Activated CD4-positive, alpha-beta T cell treated with anti-CD3 and anti-CD28 coated beads, Interleukin-2, amount 10 ng/mL, durations not matched to agents 24 days and 14 days (primary cell): ENCODE measurements at places on chromosomes 6 and 20. TPM values are rescaled to one million over a fixed set of nuclear protein-coding genes. Genes with fewer than 3 reads are reported as not detected.
A peak's percentile ranks its signal among the peaks of the same experiment; 100 is the strongest.

Gene SLC22A2
- not detected in 2 replicates for total RNA-seq

Gene DEFB121
- not detected in 2 replicates for total RNA-seq

- peak; percentile 75 for DNase-seq
Measured at GRCh38 chr6:43052842-43053544, 658 bp downstream of the CUL7 start.

DNA sequence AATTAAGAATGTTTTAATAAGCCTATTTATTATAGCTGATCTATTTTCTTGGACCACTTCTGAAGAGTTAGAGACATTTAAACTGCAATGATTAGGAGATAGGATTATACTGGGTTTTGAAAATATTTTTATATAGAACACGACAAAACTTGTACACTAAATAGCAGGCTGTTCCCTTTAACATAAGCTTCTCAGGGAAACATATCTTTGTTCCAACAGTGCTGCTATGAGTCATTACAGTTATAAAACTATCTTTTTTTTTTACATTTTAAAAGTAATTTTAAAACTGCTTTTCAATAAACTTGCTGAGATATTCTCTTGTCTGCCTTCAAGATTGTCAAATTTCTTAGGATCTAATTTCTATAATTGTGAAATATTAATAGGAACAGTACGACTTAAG is 389.1 kb downstream of the ARHGAP18 start:
- no peak for DNase-seq

GRCh38 chr6:160301339-160301738 is 42.7 kb upstream of the SLC22A2 start:
- no peak for DNase-seq

GRCh38 chr6:157210954-157211353 is 112.4 kb downstream of the TMEM242 start:
- no peak for DNase-seq
